Uterus (tissue), 4 donors: ENCODE measurements at places on chromosomes 4 and X. TPM values are rescaled to one million over a fixed set of nuclear protein-coding genes. Genes with fewer than 3 reads are reported as not detected.

The KIT gene
- total RNA-seq, result 19.4 TPM

The FBXW7 gene
- 97.7 TPM for total RNA-seq

The STPG2 gene
- 0.61 TPM for total RNA-seq

The SRPK3 gene
- 6.4 TPM for total RNA-seq

The FRG2 gene
- not detected for total RNA-seq

The REPS2 gene
- 20.2 TPM for total RNA-seq

The MAGEA1 gene
- not detected for total RNA-seq

The GUCY1A1 gene
- total RNA-seq, result 50.3 TPM

The TSPAN6 gene
- 27.4 TPM for total RNA-seq

The MAOB gene
- total RNA-seq, result 62.5 TPM

The KIF4A gene
- total RNA-seq, result under 0.01 TPM

The SLC10A7 gene
- 34.5 TPM for total RNA-seq

The BTC gene
- 2.6 TPM for total RNA-seq

The EPGN gene
- not detected for total RNA-seq

The FAM9C gene
- 0.07 TPM for total RNA-seq

The SYN1 gene
- total RNA-seq, result 1.2 TPM

The CD38 gene
- total RNA-seq, result 4.6 TPM

The CT45A1 gene
- not detected for total RNA-seq

The MAGEA2 gene
- not detected for total RNA-seq

The RENBP gene
- total RNA-seq, result 2.4 TPM

The NMU gene
- not detected for total RNA-seq

The ADGRL3 gene
- 71.1 TPM for total RNA-seq

The UGT2B11 gene
- total RNA-seq, result 0.21 TPM

The AKAP14 gene
- not detected for total RNA-seq

The RBMXL3 gene
- not detected for total RNA-seq

The SPANXA1 gene
- total RNA-seq, result not detected

The HPF1 gene
- 23.6 TPM for total RNA-seq

The ENAM gene
- total RNA-seq, result 0.83 TPM

The GPRASP2 gene
- total RNA-seq, result 7.1 TPM

The CT45A3 gene
- total RNA-seq, result not detected

The SLITRK4 gene
- total RNA-seq, result 0.27 TPM

The TSC22D3 gene
- total RNA-seq, result 786 TPM

The GALNTL6 gene
- not detected for total RNA-seq

The ARHGAP4 gene
- total RNA-seq, result 28.3 TPM

The GPC3 gene
- 172 TPM for total RNA-seq
